SK-N-MC (cell line): ENCODE measurements at places on chromosomes 11 and 22.

DNA sequence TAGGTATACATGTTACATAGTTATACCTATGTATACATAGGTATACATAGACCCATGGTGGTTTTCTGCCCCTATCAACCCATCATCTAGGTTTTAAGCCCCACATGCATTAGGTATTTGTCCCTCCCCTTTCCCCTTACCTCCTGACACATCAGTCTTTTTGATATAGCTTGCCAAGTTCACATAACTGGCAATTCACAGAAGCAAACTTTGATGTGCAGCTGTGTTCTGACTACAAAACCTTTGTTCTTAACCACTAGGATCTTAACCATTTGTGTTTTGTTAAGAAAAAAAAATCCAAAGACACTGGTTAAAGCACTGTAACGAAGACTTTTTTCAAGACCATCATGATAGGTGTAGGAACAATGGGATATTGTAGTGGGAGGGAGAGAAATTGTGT lies 42.9 kb upstream of the SLC5A1 start:
- no peak for DNase-seq

DNA sequence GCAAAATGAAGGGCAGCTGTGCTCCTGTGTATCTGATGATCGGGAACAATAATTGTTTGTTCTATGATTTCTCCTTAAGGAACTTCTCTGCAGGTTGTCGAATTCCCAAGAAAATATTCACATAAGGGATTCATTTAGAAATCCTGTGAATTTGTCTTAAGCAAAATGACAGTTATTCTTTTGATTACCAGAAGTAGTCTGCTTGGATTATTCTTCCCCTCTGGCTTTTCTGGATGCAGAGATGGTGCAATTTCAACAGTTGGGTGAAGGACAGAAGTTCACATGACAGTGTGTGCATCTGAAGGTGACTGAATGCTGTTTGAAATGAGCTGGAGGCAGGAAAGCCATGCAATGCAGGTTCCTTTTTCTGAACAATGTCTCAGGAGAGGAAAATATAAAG lies 137.2 kb upstream of the MTMR2 start:
- DNase-seq: no peak

GRCh38 chr11:28114731-28115130 lies 6.5 kb downstream of the METTL15 start:
- DNase-seq: no peak

- no peak for DNase-seq
Observed at GRCh38 chr11:15938983-15939382, 417.4 kb downstream of the SOX6 start.

DNA sequence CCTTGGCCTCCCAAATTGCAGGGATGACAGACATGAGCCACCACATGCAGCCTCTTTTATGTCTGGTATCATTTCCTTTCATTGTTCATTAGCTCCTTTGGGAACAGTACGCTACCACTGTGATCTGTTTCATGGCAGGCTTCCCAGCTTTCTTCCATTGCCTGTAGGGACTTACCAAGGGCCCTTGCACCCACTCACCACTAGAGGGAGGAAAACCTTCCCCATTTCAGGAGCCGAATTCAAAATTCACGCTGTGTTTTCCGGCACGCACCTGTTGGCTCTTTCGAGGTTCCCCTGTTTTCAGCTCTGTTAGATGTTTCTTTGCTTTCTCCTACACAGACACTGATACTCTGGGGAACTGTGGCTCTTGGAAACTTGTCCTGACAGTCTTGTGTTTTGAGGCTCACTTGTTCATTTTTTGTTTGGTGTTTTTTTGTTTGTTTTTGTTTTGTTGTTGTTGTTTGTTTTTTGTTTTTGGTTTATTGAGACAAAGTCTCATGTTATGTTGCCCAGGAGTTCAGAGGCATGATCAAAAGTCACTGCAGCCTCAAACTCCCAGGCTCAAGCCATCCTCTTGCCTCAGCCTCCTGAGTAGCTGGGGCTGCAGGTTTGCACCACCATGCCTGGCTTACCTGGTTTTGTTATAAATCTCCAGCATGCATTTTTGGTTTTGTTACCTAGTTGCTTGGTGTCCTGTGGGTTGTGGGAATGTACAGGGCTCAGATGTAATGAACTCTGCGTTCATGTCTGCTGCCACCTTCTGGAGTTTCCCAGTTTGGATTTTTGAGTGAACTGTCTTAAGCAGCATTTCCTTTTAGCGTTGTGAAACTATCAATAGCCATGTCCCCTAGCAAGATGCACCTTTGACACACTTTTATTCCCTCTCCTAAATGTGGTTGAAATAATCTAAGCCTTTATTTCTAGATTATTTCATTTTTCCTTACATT lies 2.3 kb downstream of the KRTAP5-11 start:
- DNase-seq: peak; percentile 24

DNA sequence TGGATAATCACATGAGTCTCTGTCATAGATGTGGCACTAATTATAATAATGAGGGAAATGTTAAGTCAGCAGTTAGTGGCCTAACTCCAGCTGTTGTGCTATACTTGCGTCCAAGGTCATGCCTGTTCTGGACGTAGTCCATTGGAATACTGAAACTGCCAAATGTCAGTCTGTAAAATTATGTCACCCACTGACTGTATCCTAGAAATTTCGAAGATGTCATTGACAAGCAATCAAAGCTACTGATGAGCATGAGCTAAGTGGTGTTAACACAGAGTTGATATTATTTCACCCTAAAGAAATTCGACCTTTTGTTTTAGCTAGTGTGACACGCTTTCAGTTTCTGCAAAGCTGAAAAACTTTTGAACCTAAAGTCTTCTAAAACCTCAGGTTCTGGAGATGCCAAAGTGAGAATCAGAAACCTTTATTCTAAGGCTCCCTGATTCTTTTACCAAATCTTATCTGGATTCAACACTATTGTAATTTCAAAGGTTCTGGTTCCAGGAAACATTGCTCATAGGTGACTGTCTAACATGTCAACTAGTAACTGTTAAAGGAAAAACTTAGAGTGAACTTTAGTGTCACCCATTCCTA lies 14.9 kb upstream of the ME3 start:
- DNase-seq: no peak

- DNase-seq: no peak
Observed at GRCh38 chr22:17851759-17852158, 77.5 kb upstream of the BID start.

DNA sequence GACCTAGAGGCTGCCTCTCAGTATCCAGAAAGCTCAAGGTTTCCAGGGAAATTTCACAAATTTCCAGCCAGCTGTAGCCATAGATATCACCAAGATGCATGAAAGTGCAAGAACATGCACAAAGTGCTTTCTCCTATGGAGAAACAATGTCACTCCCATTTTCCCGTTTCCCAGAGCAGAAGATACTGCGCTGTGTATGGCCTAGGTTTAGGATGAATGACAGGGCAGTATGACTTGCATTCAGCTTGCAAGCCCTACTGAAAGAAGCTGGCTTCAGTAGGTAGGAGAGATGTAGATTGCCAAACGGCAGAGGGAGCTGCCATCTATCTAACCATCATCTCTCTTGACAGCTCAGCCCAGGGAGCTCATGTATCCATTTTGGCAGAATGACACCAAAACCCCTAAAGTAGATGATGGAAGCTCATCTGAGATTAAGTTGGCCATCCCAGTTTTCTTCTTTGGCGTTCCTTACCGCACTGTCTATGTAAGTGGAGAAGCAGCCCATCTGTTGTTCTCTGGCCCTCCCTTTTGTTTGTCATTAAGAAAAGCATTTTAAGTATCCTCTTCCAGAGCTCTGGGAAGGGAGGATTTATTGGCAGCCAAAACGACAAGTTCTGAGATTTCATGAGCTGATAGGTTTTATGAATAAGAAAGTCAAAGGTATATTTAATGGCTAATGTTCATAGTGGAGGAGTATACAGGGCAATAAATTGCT lies 4.6 kb downstream of the TECTA start:
- DNase-seq: no peak

DNA sequence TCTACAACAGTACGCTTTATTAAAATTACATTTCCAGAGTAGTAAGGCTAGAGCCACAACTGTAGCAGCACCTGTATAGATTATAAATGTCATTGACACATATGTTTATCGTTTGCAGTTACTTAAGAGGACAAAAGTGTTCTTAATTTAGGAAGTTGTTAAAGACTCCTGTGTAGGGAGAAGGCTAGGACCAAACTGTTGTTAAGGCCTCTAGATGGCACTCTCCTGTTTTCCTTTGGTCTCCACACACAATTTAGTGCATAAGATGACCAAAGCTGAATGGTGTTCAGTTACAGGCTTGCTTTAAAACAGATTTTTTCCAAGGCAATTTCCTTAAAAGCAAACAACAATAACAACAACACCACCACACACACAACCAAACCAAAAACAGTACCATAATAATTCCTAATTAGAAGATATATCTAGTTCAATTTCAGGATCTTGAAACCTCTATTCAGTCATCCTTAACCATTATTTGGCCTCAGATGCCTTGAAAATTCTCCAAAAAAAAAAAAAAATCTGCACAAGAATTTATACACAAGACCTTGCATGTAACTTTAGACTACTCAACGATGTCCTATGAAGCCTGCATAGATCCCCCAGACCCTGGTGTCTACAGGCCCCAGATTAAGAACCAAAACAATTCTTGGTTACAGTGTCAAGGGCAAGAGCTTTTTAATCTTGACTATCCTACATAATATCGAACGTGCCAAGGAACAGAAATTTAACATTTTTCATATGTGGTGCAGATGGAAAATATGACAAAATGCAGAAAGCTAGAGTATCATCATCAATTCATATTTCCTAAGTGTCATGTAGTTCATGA lies 42.6 kb upstream of the APOA1 start:
- peak; percentile 32 for DNase-seq

DNA sequence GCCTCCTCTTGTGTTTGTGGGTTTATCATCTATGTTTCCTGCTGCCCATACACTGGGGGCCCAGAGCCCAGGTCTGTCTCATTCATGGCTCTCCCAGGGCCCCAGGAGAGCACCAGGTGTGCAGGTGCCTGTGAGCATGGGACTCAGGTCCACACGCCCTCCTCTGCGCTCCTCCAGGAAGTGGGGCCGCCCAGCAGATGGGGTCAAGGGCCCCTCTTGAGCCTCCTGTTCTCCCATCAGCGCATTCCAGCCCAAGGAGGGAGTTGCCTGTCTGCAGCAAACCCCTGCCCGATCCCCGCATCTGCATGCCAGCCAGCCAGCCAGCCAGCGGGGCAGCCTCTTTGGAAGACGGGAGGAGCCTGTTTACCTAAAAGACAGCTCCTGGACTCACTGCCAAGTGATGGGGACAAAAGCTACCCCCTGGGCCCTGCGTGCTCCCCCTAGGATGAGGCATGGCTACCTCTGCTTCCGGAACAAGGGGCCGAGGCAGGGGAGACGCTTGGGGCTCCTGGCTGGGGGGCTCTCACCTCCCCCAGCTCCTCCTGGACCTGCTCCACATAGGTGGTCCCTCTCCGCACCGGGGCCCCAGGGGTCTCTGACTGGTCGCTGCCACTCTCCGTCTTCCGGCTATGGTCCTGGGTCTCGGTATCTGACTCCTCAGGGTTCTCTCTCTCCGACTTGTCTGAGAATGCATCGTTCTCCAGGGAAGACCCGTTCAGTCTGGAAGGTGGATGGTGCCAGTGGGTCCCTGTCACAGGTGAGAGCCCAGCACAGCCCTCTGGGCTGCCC lies 49.7 kb upstream of the CARS1 start:
- DNase-seq: no peak

DNA sequence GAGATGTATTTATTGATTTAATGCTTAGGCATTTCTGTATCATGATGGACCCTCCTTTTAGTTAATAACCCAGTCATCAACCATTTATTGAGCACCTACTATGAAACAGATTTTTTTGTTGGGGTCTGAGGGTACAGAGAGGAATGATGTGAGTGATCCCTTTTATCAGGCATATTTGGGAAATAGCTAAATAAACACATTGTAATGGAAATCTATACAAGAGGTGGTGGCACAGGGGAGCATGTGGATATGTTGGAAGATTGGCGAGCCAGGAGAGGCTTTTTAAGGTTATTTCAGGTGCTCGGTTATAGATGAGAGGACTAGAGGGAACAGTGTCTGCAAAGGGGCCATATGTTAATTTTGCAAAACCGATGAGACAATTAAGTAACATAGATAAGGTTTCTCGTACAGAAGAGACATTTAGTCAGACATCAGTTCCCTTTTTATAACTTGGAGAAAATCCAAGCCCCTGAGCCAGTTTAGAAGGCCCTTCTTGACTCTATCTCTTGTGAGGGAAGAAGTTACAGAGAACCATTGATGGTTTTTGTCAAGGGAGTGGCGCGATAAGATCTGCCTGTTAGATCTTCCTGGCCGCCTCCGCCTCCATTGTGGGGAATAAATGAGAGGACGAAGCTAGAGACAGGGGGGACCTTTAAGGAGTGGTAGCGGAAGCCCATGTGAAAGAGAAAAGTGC lies 2.0 kb downstream of the ATXN10 start:
- DNase-seq: no peak

DNA sequence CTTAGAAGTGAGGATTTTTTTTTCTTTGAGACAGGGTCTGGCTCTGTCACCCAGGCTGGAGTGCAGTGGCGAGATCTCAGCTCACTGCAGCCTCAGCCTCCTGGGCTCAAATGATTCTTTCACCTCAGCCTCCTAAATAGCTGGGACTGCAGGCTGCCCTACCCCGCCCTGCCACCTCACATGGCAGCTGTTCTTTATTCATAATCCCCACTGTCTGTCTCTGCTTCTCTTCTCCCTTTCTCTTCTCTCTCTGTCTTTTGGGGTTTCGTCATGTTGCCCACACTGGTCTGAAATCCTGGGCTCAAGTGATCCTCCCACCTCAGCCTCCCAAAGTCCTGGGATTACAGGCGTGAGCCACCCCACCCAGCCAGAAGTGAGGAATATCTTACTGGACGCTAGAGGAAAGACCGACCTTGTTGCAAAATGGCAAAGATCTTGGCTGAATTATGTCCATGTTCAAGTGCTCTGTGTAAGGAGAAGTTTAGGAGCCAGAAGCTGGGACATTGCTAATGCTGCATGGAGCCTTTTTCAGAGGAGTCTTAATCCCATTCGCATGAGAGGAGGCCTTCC lies 21.9 kb downstream of the KRTAP5-5 start:
- no peak for DNase-seq

GRCh38 chr11:12165237-12165875 lies 55.0 kb downstream of the MICAL2 start:
- DNase-seq: no peak

DNA sequence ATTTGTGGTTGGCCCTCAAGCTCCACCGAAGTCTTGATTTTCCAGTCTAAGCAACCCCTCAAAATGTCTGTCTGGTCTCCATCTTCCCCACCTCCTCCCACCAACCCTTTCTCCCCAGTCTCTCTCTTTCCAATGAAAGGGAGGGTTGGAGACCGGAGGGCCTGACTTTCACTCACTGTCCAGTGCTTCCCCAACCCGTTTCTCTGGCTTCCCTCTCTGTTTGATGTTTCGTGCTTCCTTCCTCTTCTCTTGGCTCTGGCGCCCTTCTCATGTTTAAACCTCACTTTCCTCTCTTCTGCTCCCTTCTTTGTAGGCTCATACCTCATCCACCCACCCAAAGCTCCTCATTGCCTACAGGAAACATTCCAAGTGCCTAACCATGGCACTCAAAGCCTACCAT lies 11.1 kb upstream of the VPS37C start:
- DNase-seq: no peak

GRCh38 chr11:11207428-11207827 lies 145.6 kb downstream of the CSNK2A3 start:
- no peak for DNase-seq

GRCh38 chr11:64015935-64016845 lies 19.5 kb upstream of the FLRT1 start:
- no peak for DNase-seq
